ENCODE measurements at places on chromosomes 1 and 21. TPM values are rescaled to one million over a fixed set of nuclear protein-coding genes. Genes with fewer than 3 reads are reported as not detected.

Gene RGS7
- 0.13 TPM for total RNA-seq

Gene TRPM2
- 7.0 TPM for total RNA-seq

Gene FCER1A
- not detected for total RNA-seq

Gene BCL10
- 15.8 TPM for total RNA-seq

Gene GSTM1
- not detected for total RNA-seq

Gene SLC16A4
- total RNA-seq, result 40.0 TPM

Gene UBL4B
- total RNA-seq, result not detected

Gene SH2D2A
- total RNA-seq, result 2.8 TPM

Gene FCRL1
- not detected for total RNA-seq

Gene SIKE1
- 16.0 TPM for total RNA-seq

Gene S100A2
- total RNA-seq, result 29.8 TPM

Gene TCP10L
- 0.92 TPM for total RNA-seq

Gene OPN3
- 50.4 TPM for total RNA-seq

All from A549 treated with CORT108297 at 1 μM for 4 hours (cell line).